ENCODE measurements at places on chromosomes 16 and 17.
A peak's percentile ranks its signal among the peaks of the same experiment; 100 is the strongest.

- no peak for DNase-seq
Measured at GRCh38 chr17:68955181-68955841, at the start of gene ABCA8. Gene ABCA8, minus strand, starts transcription at chr17:68955392. Its CDS starts 13,358 bp downstream, at chr17:68942034.

- DNase-seq: no peak
Measured at GRCh38 chr17:43891851-43892646, 15.3 kb downstream of the MPP2 start.

- no peak for DNase-seq
Measured at GRCh38 chr17:49582789-49583188, 7.1 kb downstream of the NXPH3 start.

DNA sequence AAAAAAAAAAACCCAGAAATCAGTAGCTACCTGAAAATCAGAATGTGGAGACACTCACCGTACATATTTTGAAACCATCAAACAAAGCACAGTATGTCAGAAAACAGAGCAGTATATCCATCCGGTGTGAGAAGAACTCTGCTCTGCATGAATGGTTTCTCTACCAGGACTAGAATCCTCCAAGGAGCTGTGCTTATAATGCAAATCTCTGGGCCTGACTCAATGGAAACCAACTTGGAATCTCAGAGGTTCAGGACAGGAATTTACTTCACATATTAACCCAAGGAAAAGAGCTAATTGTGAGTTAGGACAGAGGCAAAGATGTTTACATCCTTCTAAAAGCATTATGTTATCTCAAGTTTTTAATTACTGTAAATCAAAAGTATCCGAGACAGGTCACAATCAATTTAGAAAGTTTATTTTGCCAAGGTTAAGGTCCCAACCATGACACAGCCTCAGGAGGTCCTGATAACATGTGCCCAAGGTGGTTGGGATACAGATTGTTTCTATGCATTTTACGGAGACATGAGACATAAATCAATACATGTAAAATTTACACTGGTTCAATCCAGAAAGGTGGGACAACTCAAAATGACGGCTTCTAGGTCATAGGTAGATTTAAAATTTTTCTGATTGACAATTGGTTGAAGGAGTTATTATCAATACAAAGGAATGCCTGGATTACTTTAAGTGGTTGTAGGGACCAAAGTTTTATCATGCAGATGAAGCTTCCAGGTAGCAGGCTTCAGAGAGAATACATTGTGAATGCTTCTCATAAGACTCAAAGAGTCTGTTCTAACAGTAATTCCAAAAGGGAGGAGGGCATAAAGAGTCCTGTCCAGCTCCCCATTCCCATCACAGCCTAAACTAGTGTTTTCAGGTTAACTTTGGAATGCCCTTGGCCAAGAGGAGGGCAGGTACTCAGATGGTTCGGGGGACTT, 164.1 kb downstream of the CDH8 start:
- no peak for DNase-seq

DNA sequence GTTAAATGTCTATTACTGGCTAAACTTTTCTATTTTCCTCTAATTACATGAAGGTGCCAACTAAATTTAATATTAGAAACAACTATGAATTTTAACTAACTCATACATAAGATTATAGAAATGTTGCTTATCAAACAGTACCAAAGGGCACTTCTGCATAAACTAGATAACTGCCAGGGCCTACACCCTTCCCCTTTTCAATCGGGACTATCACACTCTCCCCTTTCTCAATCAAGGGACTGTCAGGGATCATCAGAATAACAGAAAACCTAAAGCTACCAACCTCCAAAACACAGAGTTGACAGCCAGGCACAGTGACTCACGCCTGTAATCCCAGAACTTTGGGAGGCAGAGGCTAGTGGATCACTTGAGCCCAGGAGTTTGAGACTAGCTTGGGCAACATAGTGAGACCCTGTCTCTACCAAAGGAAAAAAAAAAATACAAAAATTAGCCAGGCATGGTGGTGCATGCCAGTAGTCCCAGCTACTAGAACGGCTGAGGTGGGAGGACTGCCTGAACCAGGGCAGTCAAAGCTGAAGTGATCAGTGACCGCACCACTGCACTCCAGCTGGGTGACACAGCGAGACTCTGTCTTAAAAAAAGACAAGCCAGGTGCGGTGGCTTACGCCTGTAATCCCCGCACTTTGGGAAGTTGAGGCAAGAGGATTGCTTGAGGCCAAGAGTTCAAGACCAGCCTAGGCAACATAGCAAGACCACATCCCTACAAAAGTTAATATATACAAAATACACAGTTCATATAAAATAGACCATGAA, 3.2 kb upstream of the PHLPP2 start:
- no peak for DNase-seq

DNA sequence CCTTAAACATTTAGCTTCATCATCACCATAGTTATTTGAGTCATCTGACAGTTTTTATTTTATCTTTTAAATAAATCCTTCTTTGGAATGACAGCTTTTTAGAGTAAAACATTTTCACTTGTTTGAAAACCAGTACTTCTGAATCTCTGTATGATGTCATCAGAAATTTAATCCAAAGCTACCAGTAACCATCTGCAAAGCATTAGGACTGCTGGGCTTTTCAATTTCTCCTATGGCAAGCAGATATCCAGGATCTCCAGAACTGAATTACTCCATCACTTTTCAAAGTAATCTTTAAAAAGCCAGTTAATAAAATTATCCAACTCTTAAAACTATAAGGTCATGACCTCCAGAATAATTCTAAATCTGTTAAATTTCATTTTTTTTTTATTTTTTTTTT, 51.5 kb downstream of the CHCT1 start:
- no peak for DNase-seq

DNA sequence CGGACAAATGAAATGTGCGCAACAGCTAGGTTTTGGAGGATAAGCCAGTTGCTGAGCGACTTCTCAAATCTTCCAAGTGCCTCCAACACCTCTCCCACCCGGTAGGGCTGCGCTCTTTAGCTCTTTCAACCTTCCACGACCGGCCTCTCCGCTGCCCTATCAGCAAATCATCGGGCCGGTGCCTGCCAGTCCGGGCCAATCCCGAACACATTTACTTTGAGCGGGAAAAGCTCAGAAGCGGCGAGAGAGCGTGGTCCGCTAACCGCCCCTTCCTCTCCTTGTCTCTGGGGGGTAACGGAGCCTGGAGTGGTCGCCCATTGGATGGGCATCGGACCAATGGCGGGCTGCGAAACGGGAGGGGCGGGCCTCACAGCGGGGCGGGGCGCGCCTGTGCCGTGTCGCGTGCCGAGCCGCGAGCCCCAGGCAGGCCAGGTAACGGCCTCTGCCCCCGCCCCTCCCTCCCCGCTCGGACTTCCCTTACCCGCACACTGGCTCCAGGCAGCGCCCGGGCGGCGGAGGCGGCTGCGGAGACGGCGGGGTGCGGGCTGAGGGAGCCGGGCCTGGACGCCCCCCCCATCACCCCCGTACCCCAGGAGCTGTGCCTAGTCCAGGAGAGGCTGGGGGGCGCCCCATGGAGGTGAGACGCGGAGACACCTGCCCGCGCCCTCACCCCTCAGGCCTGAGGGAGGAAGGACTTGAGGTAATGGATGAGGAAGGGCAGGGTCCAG, at the start of gene MEIOC:
Gene MEIOC, plus strand, starts transcription at position 486 of the 728 bp plus-strand sequence. Its CDS starts 146 bp downstream, at position 632.
- DNase-seq: peak; percentile 1

All from CD4-positive, alpha-beta T cell treated with Interleukin-2 at 100 ng/mL for 4 hours (primary cell).